ENCODE measurements at places on chromosomes 4 and X.

GRCh38 chr4:78121338-78121904, 64.3 kb downstream of the FRAS1 start:
- peak; percentile 22 for DNase-seq

- DNase-seq, result no peak
Observed at GRCh38 chrX:30637874-30638815, 15.1 kb upstream of the GK start.

GRCh38 chr4:61827907-61828391, 627.8 kb downstream of the ADGRL3 start:
- DNase-seq, result no peak

DNA sequence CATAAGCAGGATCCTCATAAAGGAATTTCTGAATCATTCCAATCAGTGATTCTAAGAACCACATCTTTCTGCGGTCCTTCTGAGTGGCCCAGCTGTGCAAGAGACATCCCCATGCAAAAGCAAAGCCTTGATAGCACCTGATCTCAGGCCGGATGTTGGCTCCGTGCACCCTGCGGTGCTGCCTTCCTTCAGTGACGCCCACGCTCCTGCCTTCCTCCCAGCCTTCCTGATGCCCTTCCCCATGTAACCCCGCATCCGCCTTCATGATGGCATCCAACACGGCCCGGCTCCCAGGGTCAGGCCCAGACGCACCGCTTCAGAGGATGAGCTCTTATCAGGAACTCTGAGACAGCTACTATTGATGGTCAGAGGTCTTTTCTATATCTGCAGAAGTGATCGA, 20.4 kb upstream of the CYP4V2 start:
- DNase-seq, result no peak

- peak; percentile 0 for DNase-seq
Observed at GRCh38 chr4:62528874-62529273, 1328.7 kb downstream of the ADGRL3 start.

GRCh38 chrX:10944136-10944885, 166.8 kb upstream of the HCCS start:
- DNase-seq, result no peak

GRCh38 chrX:16882702-16883486, 12.7 kb upstream of the RBBP7 start:
- peak; percentile 57 for DNase-seq

DNA sequence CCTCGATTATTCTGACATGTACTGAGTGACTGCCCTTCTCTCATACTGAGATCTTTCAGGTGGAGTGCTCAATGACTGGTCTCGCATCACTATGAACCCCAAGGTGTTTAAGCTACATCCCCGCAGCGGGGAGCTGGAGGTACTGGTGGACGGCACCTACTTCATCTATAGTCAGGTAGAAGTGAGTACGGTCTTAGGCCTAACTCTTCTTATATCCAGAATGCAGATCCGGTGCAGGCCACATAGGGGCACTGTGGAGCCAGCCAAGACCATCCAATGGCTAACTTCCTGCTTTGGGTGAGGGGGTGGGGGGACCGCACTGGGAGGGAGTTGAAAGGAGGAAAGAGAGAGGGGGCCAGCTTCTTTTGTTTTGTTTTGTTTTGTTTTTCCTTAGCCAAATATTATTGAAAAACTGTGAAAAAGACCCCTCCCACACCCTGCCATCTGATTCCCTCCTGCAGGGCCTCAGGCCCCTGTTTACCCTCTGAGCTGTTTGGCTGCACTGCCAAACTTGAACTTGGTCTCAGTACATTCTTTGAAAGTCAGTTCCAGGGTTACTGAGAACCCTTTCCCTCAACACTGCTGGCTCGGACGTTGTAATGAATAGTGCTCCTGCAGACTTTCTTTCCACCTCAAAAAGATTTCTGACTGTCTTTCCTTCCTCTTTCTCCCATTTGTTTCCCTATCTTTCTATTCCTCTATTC, 16.2 kb downstream of the AWAT2 start:
- DNase-seq, result peak; percentile 46

GRCh38 chr4:152682143-152682941, 2.5 kb upstream of the TMEM154 start:
- no peak for DNase-seq

DNA sequence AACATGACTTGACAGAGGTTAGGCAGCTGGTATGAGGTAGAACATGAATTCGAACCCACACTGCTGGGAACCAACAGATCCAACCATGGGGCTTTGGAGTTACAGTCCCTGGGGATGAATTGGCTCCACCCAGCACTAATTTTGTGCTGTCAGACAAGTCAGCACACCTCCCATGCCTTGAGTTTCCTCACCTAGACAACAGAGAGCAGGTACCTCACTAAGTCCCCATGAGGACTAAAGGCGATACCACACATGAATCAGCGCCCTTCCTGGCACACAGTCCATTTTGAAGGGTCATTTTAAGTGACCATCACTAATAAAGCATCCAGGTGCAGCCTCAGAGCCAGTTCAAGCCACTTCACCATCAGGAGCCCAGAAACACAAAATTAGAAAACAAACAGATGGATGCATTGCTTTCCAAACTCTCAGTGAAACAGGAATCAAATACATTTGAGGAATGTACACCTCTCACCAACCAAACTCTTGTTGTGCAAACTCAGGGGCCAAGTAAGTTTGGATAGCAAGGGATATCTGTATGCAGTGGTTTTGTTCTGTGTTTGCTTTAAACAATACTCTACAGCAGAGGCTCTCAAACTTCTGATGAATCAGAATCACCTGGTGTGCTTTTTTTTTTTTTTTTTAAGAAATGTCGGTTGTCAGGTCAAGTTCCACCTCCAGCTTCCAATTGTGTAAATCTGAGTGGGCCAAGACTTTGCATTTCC, 10.1 kb downstream of the IDS start:
- peak; percentile 47 for DNase-seq

GRCh38 chr4:26766141-26766540, 94.5 kb upstream of the STIM2 start:
- no peak for DNase-seq

DNA sequence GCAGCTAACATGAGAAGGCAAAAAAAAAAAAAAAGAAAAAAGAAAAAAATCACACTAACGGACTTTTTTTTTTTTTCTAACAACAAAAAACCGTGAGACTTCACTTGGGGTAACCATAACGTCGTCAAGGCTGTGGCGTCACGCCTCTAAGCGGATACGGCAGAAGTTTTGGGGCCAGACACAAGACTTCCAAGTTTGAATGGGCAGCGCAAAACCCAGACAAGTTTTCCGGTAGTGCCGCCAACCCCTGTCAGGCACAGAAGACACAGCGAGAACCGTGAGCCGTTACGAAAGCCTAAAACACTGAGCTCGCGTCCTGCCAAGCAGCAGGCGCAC, 556 bp upstream of the SMARCA5 start:
- DNase-seq, result no peak

GRCh38 chr4:55110131-55110530, 15.3 kb downstream of the KDR start:
- DNase-seq, result no peak
